ENCODE measurements at places on chromosomes 6 and 20. TPM values are rescaled to one million over a fixed set of nuclear protein-coding genes. Genes with fewer than 3 reads are reported as not detected.
A peak's percentile ranks its signal among the peaks of the same experiment; 100 is the strongest.

CCN6 gene
- total RNA-seq: not detected

- DNase-seq: no peak
Observed at GRCh38 chr6:132007474-132008190, 56.5 kb upstream of the CCN2 start.

PRND gene
- not detected for total RNA-seq

DNA sequence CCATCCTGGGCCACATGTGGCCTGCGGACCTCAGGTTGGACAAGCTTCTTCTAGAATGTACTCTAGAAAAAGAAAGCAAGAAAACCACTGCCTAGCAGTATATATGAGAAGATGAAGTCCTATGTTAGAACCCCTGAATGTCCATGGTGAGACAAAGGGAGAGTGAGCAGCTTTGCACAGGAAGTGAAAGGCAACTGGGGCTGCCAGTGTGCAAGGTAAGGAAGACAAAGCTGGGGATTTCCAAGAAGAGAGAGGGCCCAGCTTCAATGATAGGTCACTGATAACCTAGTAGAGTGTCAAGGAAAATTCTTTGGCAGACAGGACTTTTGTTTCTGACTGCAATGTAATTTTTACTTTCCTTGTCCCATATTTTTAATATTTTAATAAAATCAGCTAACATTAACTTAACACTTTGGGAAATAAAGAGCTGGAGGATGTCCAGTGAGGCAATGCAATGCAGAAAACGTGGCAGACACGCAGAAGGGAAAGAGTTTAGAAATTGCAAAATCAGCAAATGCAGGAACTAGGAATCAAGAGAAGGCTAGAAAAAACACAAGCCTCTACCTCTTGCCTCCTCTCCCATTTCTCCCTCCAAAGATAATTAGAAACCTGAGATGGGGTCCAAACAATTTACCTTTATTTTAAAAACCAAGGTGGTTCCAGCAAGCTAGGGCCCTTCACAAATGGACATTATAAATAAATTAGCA lies 47.4 kb downstream of the CYP39A1 start:
- DNase-seq: no peak

DNA sequence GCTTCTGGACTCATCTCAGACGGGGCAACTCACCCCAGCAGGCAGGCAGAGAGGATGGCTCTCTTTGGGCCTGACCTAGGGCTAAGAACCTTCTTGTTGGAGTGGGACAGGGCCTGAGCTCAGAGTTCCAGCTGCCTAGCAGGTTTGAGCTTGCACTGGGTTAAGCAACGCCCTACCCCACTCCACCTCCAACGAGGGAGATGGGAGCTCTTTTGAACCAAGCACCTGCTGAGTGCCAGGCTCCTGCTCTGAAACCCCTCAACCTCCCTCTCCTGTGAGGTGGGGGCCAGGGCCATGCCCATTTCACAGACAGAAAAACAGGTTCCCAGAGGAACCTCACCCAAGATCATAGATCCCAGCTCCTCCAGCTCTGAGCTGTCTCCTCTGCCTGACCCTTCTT lies 54.3 kb downstream of the SNAI1 start:
- DNase-seq: no peak

GRCh38 chr6:106764353-106764980 lies 135.1 kb downstream of the QRSL1 start:
- DNase-seq: no peak

COL21A1 gene
- 3.3 TPM for total RNA-seq

GRCh38 chr6:26223228-26223627 lies 136.0 kb downstream of the HFE start:
- DNase-seq: no peak

DNA sequence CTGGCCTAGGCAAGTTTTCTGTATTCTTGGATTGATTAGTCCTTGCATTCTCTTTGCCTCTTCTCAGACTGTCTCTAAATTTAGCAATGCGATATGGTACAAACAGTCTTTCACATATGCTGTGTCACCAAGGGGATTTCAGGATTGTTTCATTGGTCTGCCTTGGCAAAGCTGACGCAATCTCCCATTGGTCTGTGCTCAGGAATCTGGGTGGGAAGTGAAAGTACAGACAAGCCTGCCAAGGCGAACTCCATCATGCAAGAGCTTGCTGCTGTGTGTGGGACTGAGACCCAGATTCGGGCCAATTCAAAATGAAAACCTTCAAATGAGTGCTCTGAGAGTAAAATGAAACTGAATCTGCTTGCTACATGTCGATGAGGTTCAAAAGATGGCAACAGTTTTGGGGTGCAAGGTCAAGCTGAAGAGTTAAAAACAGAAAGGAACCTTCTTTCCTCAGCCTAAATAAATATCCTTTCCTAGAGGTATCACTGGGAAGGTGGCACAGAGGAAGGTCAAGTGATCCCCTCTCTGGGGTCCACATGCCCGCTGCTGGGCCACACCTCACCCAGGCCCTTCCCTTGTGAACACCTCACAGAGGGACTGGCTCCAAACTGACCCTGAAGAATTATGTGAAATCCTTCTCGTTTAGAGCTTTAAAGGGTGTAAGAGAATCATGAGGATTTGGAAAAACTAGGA lies 198.8 kb upstream of the PREP start:
- DNase-seq: peak; percentile 94

DNA sequence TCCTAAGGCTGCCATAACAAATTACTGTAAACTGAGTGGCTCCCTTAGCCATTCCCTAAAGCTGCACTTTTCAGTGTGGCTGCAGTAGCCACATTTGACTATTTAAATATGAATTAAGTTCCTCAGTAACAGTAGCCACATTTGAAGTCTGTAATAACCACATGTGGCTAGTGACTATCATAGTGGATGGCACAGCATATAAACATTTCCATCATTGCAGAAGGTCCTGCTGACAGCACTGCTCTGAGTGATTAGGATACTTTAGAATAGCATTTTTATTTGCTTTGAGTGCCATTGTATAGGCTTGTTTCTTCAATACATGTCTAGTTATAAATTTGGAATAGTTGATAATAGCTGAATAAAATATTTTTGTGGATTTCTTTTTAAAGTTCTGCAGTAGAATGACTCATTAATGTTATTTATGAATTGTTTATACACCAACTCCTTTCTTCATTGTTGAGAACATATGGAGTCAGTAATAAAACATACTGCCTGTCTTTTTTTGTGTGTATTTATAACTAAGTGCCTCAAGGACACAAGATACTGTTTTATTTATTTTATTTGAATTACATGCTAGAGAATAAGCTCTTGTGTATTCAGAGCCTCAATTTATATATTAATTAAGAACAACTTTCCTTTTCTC lies 217.2 kb downstream of the CDKAL1 start:
- peak; percentile 25 for DNase-seq

FOXQ1 gene
- total RNA-seq: not detected

STX11 gene
- 1.9 TPM for total RNA-seq

DNA sequence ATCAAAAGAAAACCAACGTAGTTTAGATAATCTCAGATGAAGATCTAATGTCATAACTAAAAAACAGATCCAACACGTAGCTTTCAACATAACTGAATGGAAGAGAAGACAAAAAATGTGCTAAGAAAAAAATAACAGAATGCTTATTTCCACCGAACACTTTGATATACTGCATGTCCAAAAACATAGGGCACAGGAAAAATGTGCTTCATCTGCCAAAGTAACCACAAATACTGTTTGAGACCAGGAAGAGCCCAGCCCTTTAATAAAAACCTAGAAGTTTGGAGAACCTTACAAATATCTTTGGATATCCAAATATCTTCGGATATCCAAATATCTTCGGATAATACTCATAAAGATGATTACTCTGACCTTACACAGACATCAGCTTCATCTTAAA lies 19.8 kb downstream of the LAMA4 start:
- no peak for DNase-seq

MMP24 gene
- 0.16 TPM for total RNA-seq

GPR6 gene
- total RNA-seq: not detected

MYT1 gene
- total RNA-seq: not detected

GRCh38 chr6:164845773-164846172 lies 463.6 kb downstream of the C6orf118 start:
- peak; percentile 5 for DNase-seq

GRCh38 chr6:158784505-158784904 lies 34.7 kb downstream of the EZR start:
- DNase-seq: no peak

DNA sequence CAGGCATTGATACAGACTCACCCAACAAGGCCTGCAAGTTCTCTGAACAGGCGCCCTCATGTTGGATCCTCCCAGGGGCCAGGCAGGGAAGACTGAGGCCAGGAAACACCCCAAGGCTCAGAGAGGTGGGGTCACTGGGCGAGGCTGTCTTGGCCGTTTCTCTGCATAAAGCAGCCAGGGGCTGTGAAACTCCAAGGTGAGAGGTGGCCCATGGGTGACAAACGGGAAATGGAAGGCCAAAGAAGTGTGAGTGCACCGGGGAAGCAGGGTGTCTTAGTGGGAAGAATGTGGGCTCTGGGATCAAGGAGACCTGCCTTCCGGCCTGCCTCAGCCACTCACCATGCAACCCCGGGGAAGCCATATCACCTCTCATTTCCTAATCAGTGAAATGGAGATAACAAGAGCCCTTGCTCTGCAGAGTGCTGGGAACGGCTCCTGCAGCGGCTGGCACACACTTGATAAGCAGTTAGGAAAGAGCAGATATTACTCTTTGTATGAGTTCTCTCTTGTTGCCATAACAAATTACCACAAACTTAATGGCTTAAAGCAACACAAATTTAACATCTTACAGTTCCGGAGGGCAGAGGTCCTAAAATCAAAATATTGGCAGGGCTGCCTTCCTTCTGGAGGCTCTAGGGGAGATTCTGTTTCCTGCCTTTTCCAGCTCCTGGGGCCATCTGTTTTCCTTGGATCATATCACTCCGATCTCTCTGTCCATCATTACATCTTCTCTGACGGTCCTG lies 168.6 kb downstream of the NFATC2 start:
- DNase-seq: no peak

DNA sequence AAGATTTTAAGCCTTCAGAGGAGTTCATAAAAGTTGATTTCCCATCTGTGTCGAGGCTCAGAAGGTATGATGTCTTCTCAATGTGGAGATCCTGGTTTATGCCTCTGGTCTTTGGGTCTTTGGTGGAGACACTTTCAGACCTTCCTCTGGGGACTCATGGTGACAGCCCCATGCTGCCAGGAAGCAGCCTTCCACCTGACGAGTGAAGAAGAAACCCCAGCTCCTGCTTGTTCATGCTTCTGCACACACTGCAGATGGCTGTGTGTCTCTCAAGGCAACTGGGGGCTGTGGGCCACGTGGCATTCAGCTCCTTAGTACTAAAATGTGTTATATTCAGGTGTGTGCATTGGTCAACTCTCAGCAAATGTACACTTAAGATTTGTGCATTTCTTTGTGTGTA lies 4.9 kb upstream of the SCP2D1 start:
- DNase-seq: no peak
